Stimulated activated CD4-positive, alpha-beta T cell treated with anti-CD3 and anti-CD28 coated beads, TNF-alpha, amount 100 ng/mL, for 24 hours (primary cell): ENCODE measurements at places on chromosomes 6 and 20.

DNA sequence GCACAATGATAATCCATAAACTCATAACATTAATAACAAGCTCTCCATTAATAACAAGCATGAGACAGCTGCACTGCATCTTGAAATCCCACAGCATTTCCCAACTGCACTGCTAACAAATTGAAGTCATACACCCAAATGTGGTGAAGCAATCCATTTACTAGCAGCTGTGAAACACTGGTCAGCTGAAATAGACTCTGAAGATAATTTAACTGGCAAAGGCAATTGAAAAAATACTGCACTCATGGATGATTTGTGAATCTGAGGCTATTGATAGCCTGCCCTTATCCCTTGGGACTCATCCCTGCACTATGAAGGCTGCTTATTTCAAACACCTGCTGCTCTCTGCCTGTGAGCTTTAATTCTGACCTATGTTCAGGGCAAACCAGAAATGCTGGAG, 49.1 kb upstream of the PLCB1 start:
- DNase-seq: no peak

GRCh38 chr20:50001784-50002311, 19.1 kb downstream of the SNAI1 start:
- no peak for DNase-seq

DNA sequence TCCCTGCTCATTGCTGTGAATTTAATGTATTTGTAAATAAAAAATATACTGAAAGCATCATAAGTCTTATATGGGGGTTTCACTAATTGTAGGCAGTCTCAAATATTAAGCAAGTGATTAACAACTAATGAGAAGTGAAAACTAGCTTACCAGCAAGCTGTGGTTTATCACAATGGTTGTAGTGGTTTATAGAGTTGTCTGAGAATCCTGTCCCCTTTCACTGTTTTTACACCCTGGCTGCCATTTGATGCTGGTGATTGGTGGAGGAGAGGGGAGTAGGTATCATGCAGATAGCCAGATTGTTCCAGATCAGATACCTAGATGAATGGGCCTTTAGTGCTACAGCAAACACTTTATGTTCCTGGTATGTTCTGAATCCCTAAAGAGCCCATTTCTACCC, 6.0 kb downstream of the MKKS start:
- no peak for DNase-seq

- DNase-seq: peak; percentile 7
Observed at GRCh38 chr6:113630738-113631535, 226.2 kb upstream of the MARCKS start.

DNA sequence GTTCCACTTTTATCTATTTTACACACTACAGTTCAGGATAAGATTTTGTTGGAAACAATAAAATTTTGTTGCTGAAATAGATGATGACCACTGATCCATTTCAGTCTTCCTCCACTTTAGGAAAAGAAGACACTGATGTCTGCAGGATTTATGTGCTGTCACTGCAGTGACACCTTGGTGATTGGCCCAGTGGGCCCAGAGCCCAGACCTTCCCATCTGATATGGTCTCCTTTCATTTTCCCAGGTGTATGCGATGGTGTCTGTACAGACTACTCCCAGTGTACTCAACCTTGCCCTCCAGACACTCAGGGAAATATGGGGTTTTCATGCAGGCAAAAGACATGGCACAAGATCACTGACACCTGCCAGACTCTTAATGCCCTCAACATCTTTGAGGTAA, 19.6 kb upstream of the ADGRF4 start:
- no peak for DNase-seq

- DNase-seq: no peak
Observed at GRCh38 chr6:14828201-14828611, 417.7 kb upstream of the JARID2 start.

DNA sequence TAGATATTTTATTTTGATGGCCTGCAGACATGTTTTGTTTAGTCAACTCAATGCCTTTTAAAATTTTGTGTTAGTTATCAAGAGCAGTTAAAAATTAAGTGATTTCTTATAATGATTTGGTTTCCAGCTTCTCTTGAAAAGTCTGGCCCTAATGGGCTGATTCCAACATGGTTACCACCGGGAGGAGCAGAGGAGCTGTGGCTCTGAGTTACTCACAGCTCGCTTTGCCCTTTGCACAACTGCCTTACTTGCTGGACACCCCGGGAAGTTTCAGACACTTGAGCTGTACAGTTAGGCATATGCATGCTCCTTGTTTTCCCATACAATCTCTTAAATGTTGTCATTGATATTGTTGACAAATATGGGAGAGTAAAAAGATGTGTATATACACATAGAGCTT, 173.1 kb upstream of the MMS22L start:
- no peak for DNase-seq

GRCh38 chr6:46353528-46353927, 137.7 kb downstream of the RCAN2 start:
- no peak for DNase-seq

GRCh38 chr6:154092326-154092962, 53.4 kb downstream of the OPRM1 start:
- DNase-seq: no peak

DNA sequence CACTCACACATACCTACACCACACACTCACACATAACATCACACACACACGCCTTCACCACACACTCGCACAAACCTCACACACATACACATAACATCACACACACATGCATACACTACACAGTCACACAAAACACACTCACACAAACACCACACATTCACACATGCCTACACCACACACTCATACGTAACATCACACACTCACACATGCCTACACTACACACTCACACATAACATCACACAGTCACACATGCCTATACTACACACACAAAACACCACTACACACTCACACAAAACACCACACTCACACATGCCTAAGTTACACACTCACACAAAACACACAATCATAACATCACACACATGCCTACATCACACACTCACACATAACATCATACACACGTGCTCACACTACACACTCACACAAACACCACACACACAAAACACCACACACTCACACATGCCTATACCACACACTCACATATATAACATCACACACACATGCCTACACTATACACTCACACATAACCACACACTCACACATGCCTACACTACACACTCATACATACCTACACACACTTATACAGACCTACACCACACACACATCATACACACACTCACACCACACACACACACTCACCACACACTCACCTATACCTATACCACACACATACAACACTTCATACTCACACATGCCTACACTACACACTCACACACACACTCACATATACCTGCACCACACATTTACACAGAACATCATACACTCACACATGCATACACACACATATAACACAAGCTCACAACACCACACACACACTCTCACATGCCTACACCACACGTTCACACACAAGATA, 383.5 kb downstream of the C6orf118 start:
- DNase-seq: no peak

DNA sequence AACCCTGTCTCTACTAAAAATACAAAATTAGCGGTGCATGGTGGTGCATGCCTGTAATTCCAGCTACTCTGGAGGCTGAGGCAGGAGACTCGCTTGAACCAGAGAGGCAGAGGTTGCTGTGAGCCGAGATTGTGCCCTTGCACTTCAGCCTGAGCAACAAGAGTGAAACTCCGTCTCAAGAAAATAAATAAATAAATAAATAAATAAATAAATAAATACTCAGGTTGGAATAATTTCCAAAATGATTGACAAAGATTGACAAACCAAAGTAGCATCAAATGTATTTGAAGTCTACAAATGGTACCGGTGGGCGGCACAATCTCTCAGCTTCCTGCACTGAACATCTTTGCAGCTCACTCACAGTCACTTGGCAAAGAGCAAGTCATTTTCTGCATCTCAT, 144.1 kb upstream of the NRSN1 start:
- no peak for DNase-seq

- peak; percentile 23 for DNase-seq
Observed at GRCh38 chr20:46132705-46133120, 14.6 kb downstream of the CD40 start.

GRCh38 chr6:135710042-135710441, 141.5 kb upstream of the PDE7B start:
- DNase-seq: no peak

DNA sequence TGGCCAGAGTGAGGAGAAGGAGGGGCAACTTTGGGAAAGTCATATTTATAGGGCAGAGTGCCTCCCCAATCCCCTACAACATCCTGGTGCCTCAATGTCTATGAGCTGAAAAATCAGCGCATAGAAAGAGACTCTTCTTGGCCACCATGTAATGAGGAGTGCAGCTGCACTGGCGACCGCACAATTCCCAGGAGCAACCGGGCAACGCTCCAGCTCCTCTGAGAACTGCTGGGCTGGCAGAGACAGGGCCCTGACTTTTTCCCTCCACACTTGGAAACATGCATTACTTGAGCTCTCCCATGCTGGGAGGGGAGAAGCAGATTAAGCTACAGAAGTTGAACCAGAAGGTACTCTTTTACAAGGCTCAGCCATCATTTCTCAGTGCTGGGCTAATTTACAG, 31.4 kb upstream of the MARCKS start:
- DNase-seq: no peak

DNA sequence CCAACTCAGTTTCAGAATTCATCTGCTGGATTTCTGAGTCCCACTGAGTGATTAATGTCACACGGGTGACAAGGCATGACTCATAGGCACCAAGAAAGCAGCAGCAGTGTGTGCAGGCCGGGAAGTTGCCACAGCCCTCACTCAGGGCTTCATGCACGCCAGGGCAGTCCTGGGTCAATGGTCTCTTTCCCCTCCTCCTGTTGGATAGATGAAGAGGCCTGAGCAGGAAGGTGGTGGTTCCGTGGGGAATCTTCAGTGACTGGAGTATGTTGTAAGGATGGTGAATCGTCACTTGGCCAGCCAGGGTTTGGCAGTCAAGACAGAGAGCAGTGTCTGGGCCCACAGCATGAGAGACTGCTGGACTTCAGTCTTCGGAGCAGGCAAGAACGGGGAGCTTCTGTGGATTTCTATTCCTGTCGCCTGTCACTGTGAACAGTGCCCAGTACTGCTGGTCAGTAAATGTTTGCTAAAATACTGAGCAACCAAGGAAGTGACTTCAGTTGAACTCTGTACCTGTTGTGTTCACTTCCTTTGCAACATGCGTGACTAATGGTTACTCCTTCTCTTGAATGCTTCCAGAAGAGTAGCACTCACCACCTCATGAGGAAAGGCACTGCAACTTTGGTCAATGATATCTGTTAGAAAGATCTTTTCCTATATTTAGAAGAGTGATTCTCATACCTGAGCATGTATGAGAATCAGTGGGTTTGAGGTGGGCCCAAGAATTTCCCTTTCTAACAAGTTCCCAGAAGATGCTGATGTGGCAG, 62.0 kb upstream of the CD93 start:
- DNase-seq: no peak

GRCh38 chr20:1282966-1283365, 16.9 kb downstream of the SNPH start:
- DNase-seq: no peak

GRCh38 chr6:142444376-142444775, 142.6 kb downstream of the ADGRG6 start:
- no peak for DNase-seq

GRCh38 chr6:56021943-56022342, 146.6 kb upstream of the BMP5 start:
- no peak for DNase-seq

GRCh38 chr6:56293781-56294180, 46.4 kb upstream of the COL21A1 start:
- DNase-seq: no peak

GRCh38 chr6:17863901-17864754, 123.3 kb downstream of the KIF13A start:
- no peak for DNase-seq

DNA sequence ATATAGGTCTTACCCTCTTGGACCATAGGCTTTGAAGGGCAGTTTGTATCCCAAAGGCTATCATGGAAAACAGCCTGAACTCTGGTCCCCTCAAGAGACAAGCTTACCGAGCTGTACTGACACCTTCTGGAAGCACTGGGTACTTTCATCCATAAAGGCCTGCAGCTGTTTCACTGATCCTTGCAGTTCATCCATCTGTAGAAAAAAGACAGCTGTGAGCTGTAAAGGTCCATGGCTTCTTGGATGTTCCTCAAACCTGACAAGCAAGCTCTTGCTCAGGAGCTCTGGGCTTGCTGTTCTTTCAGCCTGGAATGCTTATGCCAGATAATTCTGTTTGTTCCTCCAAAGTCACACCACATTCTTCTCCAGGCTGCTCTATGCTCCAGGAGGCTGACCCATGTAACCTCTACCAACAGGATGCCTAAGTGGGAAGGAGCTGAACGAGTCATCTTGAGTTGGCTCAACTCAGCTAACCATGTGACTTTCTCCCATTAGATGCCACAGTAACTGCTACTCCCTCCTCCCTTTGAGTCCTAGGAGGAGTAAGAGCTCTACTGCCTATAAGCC, 8.8 kb upstream of the NDRG3 start:
- peak; percentile 12 for DNase-seq

DNA sequence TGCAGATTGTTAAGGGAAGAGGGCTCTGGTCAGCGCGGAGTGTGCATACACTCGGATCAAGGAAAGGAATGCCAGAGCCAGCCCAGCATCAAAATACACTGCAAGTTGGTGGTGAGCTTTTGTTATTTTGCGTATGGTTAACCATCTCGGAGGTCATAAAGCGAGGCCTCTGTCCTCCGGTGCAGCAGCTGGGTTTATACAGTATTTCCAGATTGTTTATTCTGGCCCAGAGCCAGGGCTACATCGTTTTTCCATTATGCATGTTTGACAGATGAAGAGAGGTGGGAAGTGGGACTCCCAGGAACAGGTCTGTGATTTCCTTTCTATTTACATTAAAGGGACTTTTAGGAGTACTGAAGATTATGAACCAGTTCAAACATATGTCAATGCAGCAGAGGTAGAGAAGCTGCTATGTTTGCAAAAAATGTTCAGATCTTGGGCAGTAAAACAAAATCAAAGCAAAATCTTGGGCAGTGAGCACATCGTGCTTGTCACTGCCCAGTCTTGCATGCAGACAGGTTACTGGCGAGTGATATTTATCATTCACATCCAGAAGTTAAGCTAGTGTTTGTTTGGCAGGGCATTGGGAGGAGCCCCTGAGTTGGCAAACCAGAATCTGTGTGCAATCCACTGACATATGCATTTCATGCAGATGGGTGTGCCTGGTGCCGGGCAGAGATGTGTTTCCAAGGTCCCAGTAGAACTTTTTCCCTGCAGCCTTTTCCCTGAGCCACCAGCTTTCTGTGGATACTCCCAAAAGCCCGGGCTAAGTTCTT, 256.3 kb upstream of the TAB2 start:
- no peak for DNase-seq

DNA sequence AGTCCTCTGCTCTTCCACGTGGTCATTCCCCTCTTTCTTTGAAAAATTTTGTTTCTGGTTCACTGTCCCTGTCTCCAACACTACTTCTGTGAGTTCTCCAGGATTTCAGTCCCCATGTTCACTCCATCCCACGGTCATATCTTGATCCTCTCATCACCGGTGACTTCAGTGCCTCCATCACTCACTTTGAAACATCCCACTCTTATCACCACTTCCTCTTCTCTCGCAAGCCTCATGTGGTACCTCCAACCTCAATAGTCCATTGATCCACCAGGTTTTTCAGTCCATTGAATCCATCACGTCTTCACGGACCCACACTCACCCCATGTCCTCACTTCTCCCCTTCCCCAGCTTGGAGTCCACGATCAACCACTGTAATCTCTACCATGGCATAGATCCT, 64.8 kb downstream of the CARMIL1 start:
- DNase-seq: no peak

- DNase-seq: no peak
Observed at GRCh38 chr6:20687494-20687893, 153.2 kb downstream of the CDKAL1 start.
